ENCODE measurements at places on chromosomes 5 and 9.

GRCh38 chr9:33136721-33137670 lies 30.1 kb downstream of the B4GALT1 start:
- DNase-seq: peak; percentile 17

- no peak for DNase-seq
These were observed 57.6 kb downstream of the TMEM174 start for GRCh38 chr5:73230264-73231245.

- no peak for DNase-seq
These were observed 6.6 kb upstream of the NFIB start for GRCh38 chr9:14320271-14321181.

DNA sequence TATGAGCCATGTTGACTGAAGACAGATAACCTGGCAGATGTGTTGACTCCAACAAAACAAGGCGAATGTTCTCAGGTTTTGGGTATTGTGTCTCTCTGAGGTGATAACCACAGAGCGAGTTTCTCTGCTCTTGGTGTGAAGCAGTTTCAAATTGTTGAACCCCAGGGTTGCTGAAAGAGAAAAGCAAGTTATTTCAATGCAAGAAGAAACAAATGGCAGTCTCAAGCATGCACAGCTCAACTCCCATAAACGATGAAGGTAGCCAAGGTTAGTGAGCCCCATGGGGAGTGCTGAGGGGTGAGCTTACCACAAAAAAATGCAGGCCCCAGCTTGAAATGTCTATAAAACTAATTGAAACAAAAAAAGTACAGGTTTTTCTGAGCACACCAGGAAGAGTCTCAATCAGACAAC lies 220.8 kb upstream of the DAPK1 start:
- no peak for DNase-seq

- DNase-seq: no peak
These were observed 118.7 kb upstream of the CD180 start for GRCh38 chr5:67315082-67315989.

- no peak for DNase-seq
These were observed 18.7 kb upstream of the NNT start for GRCh38 chr5:43584166-43584699.

DNA sequence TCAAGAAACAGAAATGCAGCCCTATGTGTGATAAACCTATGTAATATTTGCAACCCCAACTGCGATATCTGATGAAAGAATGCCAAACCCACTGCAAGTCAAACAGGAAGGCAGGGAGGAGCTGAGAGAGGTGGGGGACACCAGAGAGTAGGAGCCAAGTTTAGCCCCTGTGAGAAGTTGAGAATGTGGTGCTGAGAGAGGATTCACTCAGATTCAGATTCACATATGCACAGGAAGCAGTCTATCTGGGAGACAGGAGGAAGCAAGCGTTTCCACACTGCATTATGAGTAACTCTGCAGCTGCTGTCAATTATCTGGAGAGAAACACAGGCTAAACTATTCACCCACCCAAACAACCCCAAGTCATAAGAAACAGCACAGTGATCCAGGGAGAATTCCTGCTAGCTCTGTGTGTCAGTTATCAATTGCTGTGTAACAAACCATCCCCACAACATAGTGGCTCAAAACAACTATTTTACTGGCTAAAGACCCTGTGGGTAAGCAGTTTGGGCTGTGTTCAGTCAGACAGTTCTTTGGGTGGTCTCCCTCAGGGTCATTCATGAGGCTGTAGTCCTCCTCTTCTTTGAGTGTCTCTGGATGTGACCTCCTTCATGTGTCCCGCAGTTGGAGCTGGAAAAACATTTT lies 161.9 kb upstream of the RAI14 start:
- DNase-seq: no peak

- no peak for DNase-seq
These were observed 34.6 kb upstream of the F2RL2 start for GRCh38 chr5:76657683-76658311.

GRCh38 chr5:6676702-6677101 lies 36.5 kb upstream of the TENT4A start:
- DNase-seq: no peak

GRCh38 chr5:36198281-36198680 lies 43.4 kb downstream of the NADK2 start:
- DNase-seq: no peak

- DNase-seq: peak; percentile 61
These were observed 162.0 kb downstream of the C9orf50 start for GRCh38 chr9:129458663-129459546.

- DNase-seq: no peak
These were observed 265.2 kb upstream of the RASA1 start for GRCh38 chr5:87002485-87002884.

DNA sequence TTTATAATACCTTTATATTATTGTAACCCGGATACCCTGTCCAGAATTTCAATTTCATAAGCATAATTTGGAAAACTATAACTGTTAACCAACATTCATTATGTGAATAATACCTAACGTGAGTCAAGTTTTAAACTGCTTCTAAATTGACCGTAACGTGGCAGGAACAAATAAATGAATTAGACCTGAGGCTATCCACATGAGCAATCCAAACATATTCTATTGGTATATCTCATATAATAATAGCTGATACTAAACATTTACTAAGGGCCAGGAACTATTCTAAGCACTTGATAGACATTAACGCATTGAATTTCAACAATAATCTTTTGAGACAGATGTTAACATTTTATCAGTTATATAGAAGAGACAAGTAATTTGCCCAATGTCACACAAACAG lies 276.4 kb downstream of the MEF2C start:
- no peak for DNase-seq

- DNase-seq: no peak
These were observed 3.3 kb downstream of the CYFIP2 start for GRCh38 chr5:157269165-157269671.

- DNase-seq: no peak
These were observed 5.0 kb downstream of the TNIP1 start for GRCh38 chr5:151075698-151076331.

- no peak for DNase-seq
These were observed 21.0 kb upstream of the TAF11L2 start for GRCh38 chr5:17477043-17477442.

- DNase-seq: no peak
These were observed 74.9 kb upstream of the LRRTM2 start for GRCh38 chr5:138949988-138950387.

GRCh38 chr5:19918780-19919179 lies 69.2 kb downstream of the CDH18 start:
- no peak for DNase-seq
